ENCODE measurements at places on chromosomes 2 and 18. TPM values are rescaled to one million over a fixed set of nuclear protein-coding genes. Genes with fewer than 3 reads are reported as not detected.
A peak's percentile ranks its signal among the peaks of the same experiment; 100 is the strongest.

- H3K27ac ChIP-seq = no peak overlapping the region
- no peak overlapping the region for H3K4me3 ChIP-seq
- H3K27me3 ChIP-seq = no peaks in the 10 kb centered on the region
Measured at GRCh38 chr2:200451511-200451910, 58.4 kb downstream of the KCTD18 start.

GRCh38 chr2:201402651-201403562 lies 45.8 kb upstream of the FLACC1 start:
- peak overlapping the region; percentile 30 for H3K27ac ChIP-seq
- no peak overlapping the region for H3K4me3 ChIP-seq
- H3K36me3 ChIP-seq = no peaks in the 10 kb centered on the region

GRCh38 chr2:71578767-71579342 lies 125.5 kb downstream of the DYSF start:
- H3K36me3 ChIP-seq = no peaks in the 10 kb centered on the region
- H3K27me3 ChIP-seq = no peaks in the 10 kb centered on the region
- no peak overlapping the region for H3K27ac ChIP-seq

GRCh38 chr2:64489081-64489751 lies 34.9 kb upstream of the AFTPH start:
- H3K4me1 ChIP-seq = no peaks in the 10 kb centered on the region
- H3K27ac ChIP-seq = no peak overlapping the region
- H3K27me3 ChIP-seq = no peaks in the 10 kb centered on the region
- no peak for DNase-seq
- no peak overlapping the region for H3K4me3 ChIP-seq
- H3K36me3 ChIP-seq = no peaks in the 10 kb centered on the region

- H3K27me3 ChIP-seq = no peaks in the 10 kb centered on the region
- H3K27ac ChIP-seq = no peak overlapping the region
- no peak for DNase-seq
- no peaks in the 10 kb centered on the region for H3K36me3 ChIP-seq
- H3K4me1 ChIP-seq = no peaks in the 10 kb centered on the region
- H3K4me3 ChIP-seq = no peak overlapping the region
Measured at GRCh38 chr2:103002954-103003353, 241.1 kb downstream of the TMEM182 start.

The CXCR4 gene
- 2.6 TPM for total RNA-seq

The TUBA3E gene
- total RNA-seq = 12.8 TPM

The SCN9A gene
- total RNA-seq = 7.4 TPM

GRCh38 chr2:9226458-9227380 lies 20.1 kb downstream of the ASAP2 start:
- no peak for DNase-seq

The ELOA2 gene
- total RNA-seq = not detected

The STPG4 gene
- total RNA-seq = 1.0 TPM

The CCL20 gene
- total RNA-seq = not detected

GRCh38 chr2:155651851-155652250 lies 680.7 kb downstream of the NR4A2 start:
- H3K4me1 ChIP-seq = no peaks in the 10 kb centered on the region
- no peaks in the 10 kb centered on the region for H3K27me3 ChIP-seq

GRCh38 chr2:147917161-147917560 lies 72.3 kb downstream of the ACVR2A start:
- no peaks in the 10 kb centered on the region for H3K27me3 ChIP-seq
- no peak overlapping the region for H3K27ac ChIP-seq
- H3K4me1 ChIP-seq = no peaks in the 10 kb centered on the region
- no peak overlapping the region for H3K4me3 ChIP-seq
- no peaks in the 10 kb centered on the region for H3K36me3 ChIP-seq
- no peak for DNase-seq

The GRHL1 gene
- 2.8 TPM for total RNA-seq

GRCh38 chr18:74073957-74074667 lies 73.5 kb downstream of the FBXO15 start:
- no peaks in the 10 kb centered on the region for H3K4me1 ChIP-seq
- DNase-seq = no peak
- no peaks in the 10 kb centered on the region for H3K27me3 ChIP-seq
- H3K4me3 ChIP-seq = no peak overlapping the region

- DNase-seq = no peak
- H3K4me3 ChIP-seq = no peak overlapping the region
- no peaks in the 10 kb centered on the region for H3K4me1 ChIP-seq
- H3K27me3 ChIP-seq = no peaks in the 10 kb centered on the region
Measured at GRCh38 chr2:222756951-222757650, 85.6 kb downstream of the MOGAT1 start.

DNA sequence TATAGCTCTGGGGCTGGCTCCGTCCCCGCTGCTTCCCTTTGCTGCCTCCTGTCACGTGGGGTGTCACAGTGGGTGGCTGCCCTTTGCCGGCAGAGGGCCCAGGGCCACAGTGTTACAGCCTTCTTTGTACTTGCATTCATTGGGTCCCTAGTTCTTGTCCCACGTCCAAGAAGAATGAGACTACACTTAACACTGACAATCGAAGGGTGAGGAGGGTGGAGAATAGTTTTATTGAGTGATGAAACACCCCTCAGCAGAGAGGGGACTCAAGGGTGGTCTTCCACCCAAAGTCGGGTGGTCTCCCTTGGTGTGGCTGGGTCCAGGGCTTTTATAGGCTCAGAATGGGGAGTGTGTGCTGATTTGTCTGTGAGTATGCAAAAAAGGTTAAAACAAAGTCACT lies 1.9 kb downstream of the ATG4B start:
- DNase-seq = no peak
- H3K36me3 ChIP-seq = no peaks in the 10 kb centered on the region
- peaks cover 13% of the 10 kb centered on the region for H3K4me1 ChIP-seq

The SNTG2 gene
- total RNA-seq = 3.2 TPM

The GALR1 gene
- total RNA-seq = 0.21 TPM

GRCh38 chr2:10877651-10878111 lies 34.1 kb upstream of the KCNF1 start:
- H3K4me1 ChIP-seq = no peaks in the 10 kb centered on the region
- H3K27me3 ChIP-seq = no peaks in the 10 kb centered on the region
- no peak for DNase-seq
- H3K4me3 ChIP-seq = no peak overlapping the region

- H3K36me3 ChIP-seq = no peaks in the 10 kb centered on the region
- H3K4me1 ChIP-seq = no peaks in the 10 kb centered on the region
- H3K4me3 ChIP-seq = no peak overlapping the region
- no peaks in the 10 kb centered on the region for H3K27me3 ChIP-seq
- DNase-seq = no peak
Measured at GRCh38 chr18:66393463-66393862, 210.4 kb downstream of the CDH19 start.

The MROH2A gene
- total RNA-seq = not detected

GRCh38 chr2:240586919-240587800 lies 626 bp downstream of the CAPN10 start:
- peak overlapping the region; percentile 77 for H3K4me3 ChIP-seq
- DNase-seq = peak; percentile 48
- H3K4me1 ChIP-seq = peaks cover 16% of the 10 kb centered on the region
- H3K27me3 ChIP-seq = no peaks in the 10 kb centered on the region
- no peaks in the 10 kb centered on the region for H3K36me3 ChIP-seq

DNA sequence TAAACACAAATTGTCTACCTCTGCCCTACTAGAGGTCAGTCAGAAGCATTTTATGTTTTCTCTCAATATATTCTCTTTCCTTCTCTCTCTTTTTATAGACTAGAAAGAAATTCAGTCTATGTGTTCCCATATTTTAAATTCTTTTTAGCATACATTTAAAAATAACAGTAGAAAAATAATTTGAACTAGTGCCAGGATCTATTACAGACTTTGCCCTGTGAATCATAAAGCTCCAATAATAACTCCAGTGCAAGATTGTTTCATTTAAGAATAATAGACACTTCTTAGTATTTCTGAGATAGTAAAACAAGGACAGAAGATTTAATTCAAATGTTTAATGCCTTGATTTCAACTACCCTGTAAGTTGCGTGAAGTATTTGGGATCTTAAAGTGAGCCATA lies 60.1 kb downstream of the ITGB6 start:
- peak overlapping the region; percentile 64 for H3K27ac ChIP-seq
- no peak overlapping the region for H3K4me3 ChIP-seq
- H3K36me3 ChIP-seq = no peaks in the 10 kb centered on the region

GRCh38 chr2:103959174-103960128 lies 894.5 kb upstream of the POU3F3 start:
- no peak overlapping the region for H3K27ac ChIP-seq
- no peaks in the 10 kb centered on the region for H3K4me1 ChIP-seq
- H3K36me3 ChIP-seq = no peaks in the 10 kb centered on the region
- H3K4me3 ChIP-seq = no peak overlapping the region
- H3K27me3 ChIP-seq = no peaks in the 10 kb centered on the region

DNA sequence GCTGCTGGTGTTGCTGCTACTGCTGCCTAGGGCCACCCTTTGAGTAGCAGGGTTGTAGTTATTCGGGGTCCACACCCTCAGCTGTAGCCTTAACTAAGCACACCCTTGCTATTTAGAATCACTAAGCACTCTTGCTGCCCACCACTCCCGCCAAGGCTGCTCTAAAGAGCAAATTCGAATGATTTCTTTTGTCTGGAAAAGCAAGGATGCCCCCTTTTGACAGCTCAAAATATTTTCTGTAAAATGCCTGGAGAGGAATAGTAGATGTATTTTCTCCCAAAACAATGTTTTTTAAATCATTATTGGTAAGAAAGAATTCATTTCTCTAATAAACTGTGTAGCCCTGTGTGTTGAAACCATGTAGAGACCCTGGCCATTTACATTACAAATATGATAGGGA lies 80.8 kb upstream of the PAPOLG start:
- H3K36me3 ChIP-seq = no peaks in the 10 kb centered on the region
- H3K4me1 ChIP-seq = no peaks in the 10 kb centered on the region
- DNase-seq = no peak
- no peaks in the 10 kb centered on the region for H3K27me3 ChIP-seq

DNA sequence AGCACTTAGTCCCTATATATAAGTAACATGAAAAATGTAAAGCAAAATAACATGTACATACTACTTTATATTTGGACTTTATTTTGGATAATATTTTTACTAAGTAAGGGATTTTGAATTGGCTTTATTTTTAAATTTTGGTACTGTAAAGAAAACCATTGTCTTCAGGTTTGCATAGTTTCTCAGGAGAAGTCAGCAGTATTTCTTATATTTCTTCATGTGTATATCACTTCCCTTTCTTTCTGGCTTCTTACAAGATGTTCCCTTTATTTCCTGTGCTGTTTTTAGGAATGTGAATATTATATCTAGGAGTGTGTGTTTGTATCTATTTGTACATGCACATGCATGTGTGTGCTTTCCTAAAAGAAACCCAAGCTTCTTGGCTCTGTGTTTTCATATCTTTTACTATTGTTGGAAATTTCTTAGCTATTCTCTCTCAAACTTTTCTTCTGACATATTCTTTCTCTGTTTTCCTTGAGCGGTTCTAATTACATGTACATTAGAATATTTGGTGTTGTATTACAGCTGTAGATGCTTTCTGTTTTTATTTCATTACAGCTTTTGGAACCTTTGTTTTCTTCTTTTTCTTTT lies 1549.7 kb upstream of the ACVR2A start:
- no peak overlapping the region for H3K4me3 ChIP-seq
- no peak for DNase-seq
- no peaks in the 10 kb centered on the region for H3K4me1 ChIP-seq
- no peak overlapping the region for H3K27ac ChIP-seq
- H3K36me3 ChIP-seq = no peaks in the 10 kb centered on the region

The SCYGR4 gene
- not detected for total RNA-seq

GRCh38 chr2:161990036-161990435 lies 84.0 kb downstream of the DPP4 start:
- H3K27ac ChIP-seq = no peak overlapping the region
- H3K27me3 ChIP-seq = no peaks in the 10 kb centered on the region
- no peak for DNase-seq
- H3K36me3 ChIP-seq = no peaks in the 10 kb centered on the region

- H3K27ac ChIP-seq = no peak overlapping the region
- no peaks in the 10 kb centered on the region for H3K4me1 ChIP-seq
- no peak for DNase-seq
Measured at GRCh38 chr2:229080172-229080571, 190.9 kb downstream of the PID1 start.

GRCh38 chr2:74333896-74334586 lies 9.2 kb downstream of the SLC4A5 start:
- no peak for DNase-seq
- no peak overlapping the region for H3K4me3 ChIP-seq
- H3K36me3 ChIP-seq = no peaks in the 10 kb centered on the region
- H3K27me3 ChIP-seq = no peaks in the 10 kb centered on the region
- no peak overlapping the region for H3K27ac ChIP-seq

- no peaks in the 10 kb centered on the region for H3K36me3 ChIP-seq
- H3K4me3 ChIP-seq = no peak overlapping the region
- H3K27me3 ChIP-seq = no peaks in the 10 kb centered on the region
Measured at GRCh38 chr18:75923169-75923568, 495.7 kb upstream of the SMIM21 start.

DNA sequence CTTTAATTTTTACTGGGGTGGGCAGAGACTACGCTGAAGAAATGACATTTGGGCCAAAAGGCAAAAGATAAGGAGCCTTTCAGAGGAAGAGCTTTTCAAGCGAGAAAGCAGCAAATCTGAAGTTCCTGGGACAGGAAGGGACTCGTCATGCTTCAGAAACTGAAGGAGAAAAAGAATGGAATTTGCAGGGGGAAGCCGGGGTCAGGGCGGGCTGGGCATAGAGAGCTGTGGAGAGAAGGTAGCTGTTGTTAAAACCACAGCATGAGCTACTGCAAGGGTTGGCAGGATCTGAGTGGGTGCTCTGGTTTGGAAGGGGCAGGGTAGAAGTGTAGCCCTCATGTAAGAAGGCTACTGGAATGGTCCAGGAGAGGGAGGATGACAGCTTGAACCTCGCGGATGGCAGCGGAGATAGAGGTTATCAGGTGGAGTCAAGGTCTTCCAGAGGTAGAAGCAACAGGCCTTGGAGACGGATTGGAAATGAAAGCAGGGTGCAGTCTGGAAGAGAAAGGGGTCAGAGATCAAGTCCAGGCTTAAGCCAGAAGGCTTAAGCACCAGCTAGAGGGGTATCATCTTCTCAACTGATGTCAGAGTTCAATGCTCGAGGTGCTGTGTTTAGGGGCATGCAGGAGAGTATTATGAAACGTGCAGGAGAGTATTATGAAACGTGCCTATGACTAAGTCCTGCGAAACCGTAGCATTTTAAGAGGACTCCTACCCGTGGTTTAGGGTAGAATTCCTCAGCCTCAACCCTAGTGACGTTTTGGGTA lies 18.9 kb downstream of the ATP8B1 start:
- H3K4me3 ChIP-seq = no peak overlapping the region
- no peaks in the 10 kb centered on the region for H3K36me3 ChIP-seq
- no peaks in the 10 kb centered on the region for H3K27me3 ChIP-seq
- peak; percentile 57 for DNase-seq

DNA sequence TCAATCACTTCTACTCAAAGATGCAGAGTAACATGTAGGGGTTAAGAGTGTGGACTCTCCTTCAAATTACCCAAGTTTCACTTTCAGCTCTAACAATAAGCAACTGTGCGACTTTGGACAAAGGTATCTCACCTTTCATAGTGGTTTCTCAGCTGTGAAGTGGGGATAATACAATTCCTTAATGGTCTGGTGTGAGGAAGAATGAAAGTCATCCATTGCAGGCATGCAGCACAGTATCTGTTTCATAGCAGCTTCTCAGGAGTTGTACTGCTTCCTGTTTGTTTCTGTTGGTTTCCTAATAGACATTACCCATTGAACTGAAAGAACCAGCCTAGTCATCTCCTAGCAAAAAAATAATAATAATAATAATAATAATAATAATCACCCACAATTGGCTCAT lies 74.4 kb downstream of the DDX18 start:
- H3K36me3 ChIP-seq = no peaks in the 10 kb centered on the region
- DNase-seq = no peak
- H3K4me1 ChIP-seq = no peaks in the 10 kb centered on the region
- H3K4me3 ChIP-seq = no peak overlapping the region
